ENCODE measurements at places on chromosomes 7 and 10.

GRCh38 chr10:33291053-33291592, 43.3 kb downstream of the NRP1 start:
- no peak for DNase-seq

- DNase-seq, result no peak
Measured at GRCh38 chr10:77879065-77879464, 47.5 kb downstream of the DLG5 start.

GRCh38 chr10:32149252-32149955, 93.2 kb upstream of the KIF5B start:
- no peak for DNase-seq

GRCh38 chr10:98418665-98419468, 3.9 kb upstream of the PYROXD2 start:
- DNase-seq, result no peak

DNA sequence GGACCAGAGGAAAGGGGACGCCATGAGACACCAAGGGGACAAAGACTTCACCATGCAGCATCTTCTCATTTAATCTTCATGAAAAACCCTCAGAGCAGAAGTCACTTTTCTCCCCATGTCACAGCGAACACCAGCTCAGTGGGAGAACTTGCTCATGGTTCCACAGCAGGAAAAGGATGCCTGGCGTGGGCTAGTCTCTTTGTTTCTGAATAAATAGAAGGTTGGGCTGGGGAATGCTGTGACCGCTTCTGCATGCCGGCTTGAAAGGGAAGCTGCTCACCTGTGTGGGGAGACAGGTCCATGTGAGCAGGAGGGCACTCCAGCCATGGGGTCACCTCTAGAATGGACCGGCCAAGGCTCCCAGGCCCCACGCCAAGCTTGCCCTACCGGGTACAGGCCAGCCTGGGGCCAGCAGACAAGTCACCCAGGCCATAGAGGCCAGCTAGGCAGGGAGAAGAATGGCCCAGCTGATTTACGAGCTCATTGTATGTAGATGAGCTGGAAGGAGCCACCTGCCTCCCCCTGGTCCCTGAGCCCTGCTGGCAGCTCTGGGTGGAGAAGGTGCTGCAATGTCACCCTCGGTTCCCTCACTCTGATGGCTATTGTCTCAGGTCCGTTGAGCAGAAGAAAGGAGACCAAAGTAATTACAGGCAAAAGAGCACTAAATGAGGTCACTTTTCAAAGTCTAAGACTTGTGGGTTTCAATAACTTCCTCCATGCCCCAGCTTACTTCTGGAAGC, 82.0 kb upstream of the PDZD8 start:
- DNase-seq, result no peak

DNA sequence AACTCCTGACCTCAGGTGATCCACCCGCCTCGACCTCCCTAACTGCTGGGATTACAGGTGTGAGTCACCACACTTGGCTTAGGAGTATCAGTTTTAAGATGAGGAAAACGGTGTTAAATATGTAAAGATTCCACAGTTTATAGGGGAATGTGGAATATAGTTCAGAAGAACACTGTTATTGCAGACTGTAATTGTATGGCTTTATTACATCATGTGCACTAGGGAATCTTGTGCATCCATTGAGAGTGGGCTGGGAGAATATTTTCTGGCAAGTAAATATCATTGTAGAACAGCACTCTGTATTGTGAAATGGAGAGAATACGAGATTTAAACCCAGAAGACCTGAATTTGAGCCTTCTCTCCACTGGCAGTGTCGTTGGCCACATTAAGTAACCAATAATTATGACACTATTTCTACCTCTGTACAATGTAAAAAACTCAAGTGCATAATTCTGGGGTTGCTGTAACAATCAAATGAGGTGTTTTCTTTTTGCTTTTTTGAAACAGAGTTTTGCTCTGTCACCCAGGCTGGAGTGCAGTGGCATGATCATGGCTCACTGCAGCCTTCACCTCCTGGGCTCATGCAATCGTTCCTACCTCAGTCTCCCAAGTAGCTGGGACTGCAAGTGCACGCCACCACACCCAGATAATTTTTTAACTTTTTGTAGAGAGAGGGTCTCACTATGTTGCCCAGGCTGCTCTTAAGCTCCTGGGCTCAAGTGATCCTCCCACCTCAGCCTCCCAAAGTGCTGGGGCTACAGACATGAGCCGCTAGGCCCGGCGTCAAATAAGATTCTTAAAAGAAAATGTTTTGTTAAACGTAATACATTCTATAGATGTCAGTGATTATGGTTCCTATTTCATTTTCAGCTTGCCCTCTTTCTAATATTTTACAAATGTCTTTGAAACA, 12.0 kb upstream of the PARD3 start:
- no peak for DNase-seq

DNA sequence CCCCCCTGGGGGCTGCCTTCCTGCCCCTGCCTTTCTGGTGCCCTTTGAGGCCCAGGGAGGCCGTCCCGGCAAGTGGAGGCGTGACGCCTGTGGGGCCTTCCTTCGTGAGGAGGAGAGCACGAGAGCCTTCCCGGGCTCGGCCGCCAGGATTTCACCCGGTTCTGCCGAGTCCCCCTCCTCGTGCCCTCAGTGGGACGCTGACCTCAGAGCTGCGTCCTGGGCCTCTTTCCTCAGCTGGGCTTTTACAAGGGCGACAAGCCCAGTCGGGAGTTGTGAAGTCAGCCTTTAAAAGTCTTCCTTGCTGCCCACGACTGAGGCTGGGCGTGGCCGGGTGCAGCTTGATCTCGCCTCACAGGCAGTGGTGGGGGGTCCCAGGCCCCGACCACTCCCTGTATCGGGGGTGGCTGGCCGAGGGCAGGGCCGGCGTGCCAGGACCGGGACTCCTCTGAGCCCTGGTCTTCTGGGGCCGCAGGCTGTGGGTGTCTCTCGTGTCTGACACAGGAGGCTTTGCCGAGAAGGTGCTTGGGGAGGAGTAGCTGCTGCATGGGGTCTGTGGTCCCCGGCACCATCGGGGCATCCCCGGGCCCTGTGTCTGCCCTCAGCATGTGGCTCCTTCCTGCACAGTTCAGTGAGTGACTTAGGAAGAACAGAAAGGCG, 41.8 kb downstream of the FAM20C start:
- no peak for DNase-seq
